HAP-1 (cell line): ENCODE measurements at places on chromosomes 12 and 14.
A peak's percentile ranks its signal among the peaks of the same experiment; 100 is the strongest.

GRCh38 chr12:78036874-78037273 is 206.2 kb downstream of the NAV3 start:
- no peak for DNase-seq

DNA sequence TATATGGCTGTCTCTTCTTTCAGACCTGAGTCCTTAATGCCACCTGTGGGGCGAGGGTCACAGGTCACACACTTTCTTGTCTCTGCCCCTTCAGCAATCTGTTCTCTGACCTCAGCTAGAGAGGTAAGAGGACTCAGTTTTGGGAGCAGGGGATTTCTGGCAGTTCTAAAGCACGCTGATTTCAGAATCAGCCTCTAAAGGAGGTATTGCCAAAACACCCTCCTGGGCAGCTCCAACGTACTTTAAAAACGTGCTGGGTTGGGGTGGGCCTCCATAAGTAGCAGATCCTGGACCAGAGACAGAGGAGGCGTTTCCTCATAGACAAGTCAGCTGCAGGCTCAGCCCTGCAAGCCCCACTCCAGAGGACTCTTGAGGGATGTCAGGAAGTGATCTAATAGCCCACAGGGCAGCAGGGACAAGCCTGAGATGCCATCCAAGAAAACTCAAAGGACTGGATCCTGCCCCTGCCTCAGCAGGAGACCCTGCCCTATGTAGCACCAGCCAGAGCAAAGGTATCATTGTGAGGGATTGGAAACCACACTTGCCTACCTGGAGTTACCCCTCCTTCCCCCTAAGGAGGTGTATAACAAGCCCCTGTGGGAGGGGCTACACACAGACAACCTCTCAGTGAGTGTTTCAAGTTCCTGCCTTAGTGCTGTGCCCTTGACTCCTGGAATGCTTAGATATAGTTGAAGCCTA is 8.5 kb downstream of the CTDSP2 start:
- no peak for DNase-seq

DNA sequence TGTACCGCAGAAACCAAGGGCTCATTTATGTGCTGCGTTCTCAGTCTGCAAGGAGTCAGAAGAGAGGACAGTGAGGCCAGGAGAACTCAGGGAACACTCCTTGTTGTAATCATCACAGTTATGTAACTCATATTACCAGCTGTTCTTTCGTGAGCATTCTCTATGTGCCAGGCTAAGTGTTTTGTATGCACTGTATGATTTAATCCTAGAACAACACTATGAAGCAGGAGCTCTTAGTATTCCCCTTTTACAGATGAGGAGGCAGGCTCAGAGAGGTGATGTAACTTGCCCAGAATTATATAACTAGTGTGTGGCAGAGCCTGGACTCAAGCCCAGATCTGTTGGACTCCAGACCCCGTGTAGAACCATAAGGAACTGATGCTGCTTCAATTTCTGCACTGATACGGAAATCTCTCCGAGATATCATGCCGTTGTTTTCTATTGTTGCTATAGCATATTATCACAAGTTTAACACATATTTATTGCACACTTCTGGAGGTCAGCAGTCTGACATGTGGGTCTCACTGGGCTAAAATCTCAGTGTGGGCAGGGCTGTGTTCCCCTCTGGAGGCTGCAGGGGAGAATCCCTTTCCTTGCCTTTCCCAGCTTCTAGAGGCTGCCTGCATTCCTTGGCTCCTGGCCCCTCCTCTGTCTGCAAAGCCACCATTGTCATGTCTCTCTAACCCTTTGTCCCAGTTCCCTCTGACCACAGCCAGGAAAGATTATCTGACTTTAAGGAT is 16.3 kb upstream of the CD9 start:
- no peak for DNase-seq

GRCh38 chr12:33223956-33224355 is 215.7 kb downstream of the SYT10 start:
- no peak for DNase-seq

DNA sequence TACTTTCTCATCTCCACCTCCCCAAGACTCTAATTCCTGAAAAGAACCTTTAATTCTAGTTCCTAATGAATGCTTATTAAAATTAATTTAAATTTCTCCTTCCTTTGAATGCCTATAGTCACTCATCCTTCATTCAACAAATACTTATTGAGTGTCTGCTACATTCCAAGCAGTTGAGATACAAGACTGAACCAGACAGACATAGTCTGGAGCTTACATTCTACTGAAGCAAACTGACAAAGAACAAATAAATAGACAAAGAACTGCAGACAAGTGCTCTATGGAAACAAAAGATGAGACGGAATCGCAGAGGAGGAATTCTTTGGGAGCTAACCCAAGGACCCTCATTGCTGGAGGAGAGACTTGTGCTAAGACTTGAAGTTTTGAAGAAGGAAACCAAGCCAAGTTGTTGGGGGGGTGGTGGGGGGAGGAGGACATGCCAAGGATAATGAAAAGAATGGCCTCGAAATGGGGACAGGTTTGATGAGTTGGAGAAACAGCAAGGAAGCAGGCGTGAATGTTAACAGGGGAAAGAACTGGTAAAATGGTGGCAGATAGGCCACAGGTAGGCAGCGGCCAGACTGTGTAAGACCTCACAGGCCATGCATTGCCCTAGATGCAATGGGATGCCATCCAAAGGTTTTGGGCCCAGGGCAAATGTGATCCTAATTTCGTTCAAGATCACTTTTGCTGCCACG is 9.7 kb upstream of the TDG start:
- peak; percentile 47 for DNase-seq

GRCh38 chr14:91227183-91227628 is 17.3 kb downstream of the GPR68 start:
- no peak for DNase-seq

GRCh38 chr12:103529306-103529705 is 33.5 kb upstream of the C12orf42 start:
- no peak for DNase-seq

- DNase-seq, result no peak
Observed at GRCh38 chr12:107109726-107110719, 16.7 kb upstream of the CRY1 start.

- peak; percentile 82 for DNase-seq
Observed at GRCh38 chr14:53953002-53953827, 3.4 kb downstream of the BMP4 start.

DNA sequence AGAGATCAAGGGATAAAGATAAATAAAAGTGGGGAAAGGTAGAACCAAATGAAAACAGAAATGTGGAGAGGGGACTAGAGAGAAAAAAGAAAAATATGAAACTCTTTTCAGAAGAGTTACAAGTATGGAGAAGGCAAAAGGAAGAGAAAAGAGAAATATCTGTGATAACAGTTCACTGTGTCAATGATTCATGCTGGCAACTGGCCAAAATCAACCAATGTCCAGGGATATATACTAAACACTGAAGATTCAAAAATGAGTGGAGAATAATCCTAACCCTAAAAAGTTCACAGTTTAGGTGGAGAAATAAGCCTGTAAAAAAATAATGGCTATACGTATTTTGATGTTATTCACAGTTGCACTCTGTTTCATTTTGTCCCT is 372.3 kb upstream of the KITLG start:
- DNase-seq, result no peak

- no peak for DNase-seq
Observed at GRCh38 chr12:51449580-51450246, 25.1 kb downstream of the SLC4A8 start.

DNA sequence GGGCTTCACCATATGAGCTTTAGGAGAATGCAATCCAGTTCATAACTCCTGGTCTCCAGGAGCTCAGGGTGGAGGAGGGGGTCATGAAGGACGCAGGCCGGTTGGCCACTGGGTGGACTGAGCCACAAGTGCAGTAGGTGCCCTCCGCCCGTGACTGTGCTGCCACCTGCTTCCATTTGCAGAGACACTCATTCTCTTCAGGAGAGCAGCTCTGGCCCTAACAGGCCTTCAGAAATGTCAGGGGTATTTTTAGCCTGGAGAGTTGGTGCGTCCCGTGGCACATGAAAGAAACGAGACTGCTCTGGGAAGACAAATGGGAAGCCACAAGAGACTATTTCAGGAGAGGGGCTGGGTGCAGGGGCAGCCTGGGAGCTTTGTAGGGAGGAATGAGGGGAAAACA is 74.6 kb upstream of the MYL2 start:
- DNase-seq, result no peak

DNA sequence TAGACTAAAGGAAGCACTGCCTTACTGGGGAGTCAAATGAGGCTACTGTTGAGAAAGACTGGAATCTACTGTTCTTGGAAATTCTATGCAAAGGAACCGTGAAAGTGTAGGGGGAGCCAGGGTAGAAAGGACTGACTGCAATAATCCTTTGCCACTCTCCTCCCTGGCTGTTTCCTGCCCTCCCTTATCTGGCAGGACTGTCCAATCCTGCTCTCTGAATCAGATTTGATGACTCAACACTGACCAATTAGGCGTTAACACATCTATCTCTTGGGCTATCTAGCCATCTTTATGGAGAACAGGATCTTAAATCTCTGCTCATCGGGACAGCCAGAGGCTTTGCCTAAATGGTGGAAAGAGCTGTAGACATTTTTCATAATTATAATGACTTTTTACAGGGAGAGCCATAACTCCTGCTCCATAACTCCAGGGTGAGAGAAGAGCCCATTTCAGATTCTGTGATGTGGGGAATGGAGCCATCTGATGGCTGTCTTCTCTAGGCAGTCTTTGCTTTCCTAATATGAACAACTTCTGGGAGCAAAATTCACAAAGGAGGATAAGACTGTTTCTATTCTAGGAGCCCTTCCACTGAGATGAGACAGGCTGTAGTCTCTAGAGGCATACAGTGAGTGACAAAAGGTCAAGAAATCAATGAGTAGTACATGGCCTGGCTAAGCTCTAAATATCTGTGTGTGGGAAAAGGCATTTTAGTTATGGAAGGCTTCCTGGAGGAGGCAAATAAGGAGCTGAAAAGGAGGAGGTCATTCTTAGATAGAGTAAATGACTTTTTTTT is 68.9 kb upstream of the CISTR start:
- no peak for DNase-seq

GRCh38 chr14:80164991-80165721 is 46.1 kb downstream of the DIO2 start:
- DNase-seq, result no peak

- no peak for DNase-seq
Observed at GRCh38 chr14:93035917-93036651, 79.6 kb downstream of the ITPK1 start.

- no peak for DNase-seq
Observed at GRCh38 chr14:20799456-20799891, 3.2 kb downstream of the RNASE1 start.

DNA sequence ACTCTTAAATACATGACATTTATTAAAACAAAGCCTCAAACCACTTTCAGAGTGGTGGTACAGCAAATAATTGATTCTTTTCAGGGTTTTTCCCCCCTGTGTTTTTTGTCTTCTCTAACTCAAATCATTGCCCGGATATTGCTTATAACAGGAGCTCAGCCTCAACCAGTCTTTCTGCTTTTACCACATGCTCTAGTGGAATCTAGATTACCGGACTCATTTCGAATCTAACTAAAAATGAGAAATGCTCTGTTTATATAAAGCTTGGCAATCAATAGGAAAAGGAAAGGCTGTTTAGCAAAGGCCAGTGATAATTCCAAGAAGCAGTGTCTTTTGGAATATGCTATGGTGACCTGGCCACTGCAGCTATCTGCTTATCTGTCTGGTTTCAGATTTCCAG is 161.5 kb downstream of the ETV6 start:
- no peak for DNase-seq

GRCh38 chr14:100526632-100527031 is 60.6 kb downstream of the BEGAIN start:
- no peak for DNase-seq

DNA sequence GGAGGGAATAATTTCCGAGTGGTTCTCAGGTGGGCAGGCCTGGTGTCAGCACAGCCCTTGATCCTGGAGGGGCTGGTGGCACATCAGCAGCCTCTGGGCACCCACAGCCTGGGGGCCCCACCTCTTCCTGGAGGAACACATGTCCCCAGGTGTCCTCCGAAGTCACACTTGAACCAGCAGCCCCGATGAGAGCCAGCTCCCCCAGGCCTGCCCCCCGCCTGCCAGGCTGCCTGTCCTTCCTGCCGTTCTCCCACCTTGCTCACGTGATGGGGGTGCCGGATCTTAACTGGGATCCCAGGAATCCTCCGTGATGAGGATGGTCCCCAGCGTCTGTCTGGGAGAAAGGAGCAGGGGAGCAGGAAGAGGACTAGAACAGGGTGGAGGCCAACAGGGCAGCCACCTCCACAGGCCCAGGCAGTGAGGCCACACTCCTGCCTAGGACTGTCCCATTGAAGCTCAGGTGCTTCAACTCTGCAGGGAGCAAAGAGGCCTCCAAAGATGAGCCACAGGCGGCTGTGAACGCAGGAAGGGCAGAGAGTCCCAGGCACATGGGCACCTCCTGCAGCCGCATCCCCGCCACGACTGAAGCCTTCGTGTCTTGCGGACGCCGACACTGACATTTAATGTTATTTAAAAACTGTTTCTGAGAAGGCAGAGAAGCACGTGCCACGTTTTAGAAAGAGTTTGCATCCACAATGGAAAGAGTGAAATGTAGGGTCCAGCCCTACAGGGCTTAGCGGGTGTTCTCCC is 77.5 kb downstream of the GALNT9 start:
- no peak for DNase-seq

- peak; percentile 30 for DNase-seq
Observed at GRCh38 chr12:123995023-123995748, 22.2 kb downstream of the ZNF664 start.

- no peak for DNase-seq
Observed at GRCh38 chr12:91127751-91128150, 16.5 kb upstream of the LUM start.

DNA sequence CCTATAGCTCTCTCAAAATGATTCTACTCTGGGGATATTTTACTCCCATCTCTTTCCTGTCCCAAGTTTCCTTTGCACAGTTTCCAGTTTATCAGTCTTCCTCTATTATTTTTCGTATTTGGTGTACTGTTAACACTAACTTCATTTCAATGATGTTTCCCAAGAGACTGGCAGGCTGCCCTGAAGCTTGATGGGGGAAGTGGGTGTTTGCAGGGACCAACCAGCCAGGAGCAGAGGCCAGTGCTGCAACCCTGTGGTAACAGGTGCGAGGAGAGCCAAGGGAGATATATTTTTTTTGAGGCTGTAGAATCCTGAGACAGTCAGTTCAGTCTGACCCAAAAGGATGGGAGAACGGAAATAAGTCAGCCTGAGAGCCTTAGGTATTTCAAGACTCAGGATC is 11.8 kb upstream of the CEBPE start:
- DNase-seq, result no peak

DNA sequence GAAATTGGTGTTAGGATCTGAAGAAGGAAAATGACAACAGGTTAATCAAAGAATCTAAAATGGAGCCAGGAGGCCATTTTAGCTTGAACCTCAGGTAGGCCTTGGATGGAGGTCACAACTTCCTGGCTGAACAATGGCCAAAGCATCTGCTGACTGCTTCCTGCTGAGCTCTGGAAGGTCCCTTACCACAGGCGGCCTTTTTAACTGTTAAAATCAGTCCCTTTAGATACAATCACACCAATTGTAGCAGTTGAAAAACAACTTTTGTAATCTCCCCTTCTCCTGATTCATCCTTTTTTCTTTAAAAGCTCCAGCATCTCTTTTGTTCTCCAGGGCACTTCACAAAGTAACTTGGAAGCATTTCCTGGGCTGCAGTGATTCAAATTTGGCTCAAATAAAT is 388.8 kb downstream of the PDZRN4 start:
- no peak for DNase-seq
